ENCODE measurements at places on chromosomes 11 and 22. TPM values are rescaled to one million over a fixed set of nuclear protein-coding genes. Genes with fewer than 3 reads are reported as not detected.

Gene NEU3
- polyA plus RNA-seq, result 8.1 TPM

Gene C11orf16
- polyA plus RNA-seq, result not detected

Gene RASD2
- polyA plus RNA-seq, result not detected

Gene LIPT2
- 4.3 TPM for polyA plus RNA-seq

Gene LARGE2
- polyA plus RNA-seq, result 0.06 TPM

Gene C11orf97
- not detected for polyA plus RNA-seq

Gene VPREB1
- polyA plus RNA-seq, result not detected

Gene ART5
- polyA plus RNA-seq, result not detected

Gene TSG101
- polyA plus RNA-seq, result 98.3 TPM

Gene CDC45
- polyA plus RNA-seq, result 79.1 TPM

Gene HEPHL1
- 0.03 TPM for polyA plus RNA-seq

Gene MMP1
- polyA plus RNA-seq, result not detected

Gene XKR3
- polyA plus RNA-seq, result not detected

Gene ANO1
- polyA plus RNA-seq, result not detected

Gene HBE1
- not detected for polyA plus RNA-seq

Gene SCUBE1
- polyA plus RNA-seq, result not detected
